Activated T-helper 1 cell treated with anti-CD3 and anti-CD28 coated beads, Interleukin-2, amount 50 U/mL, for 16 hours (primary cell): ENCODE measurements at places on chromosomes 6 and 20.
A peak's percentile ranks its signal among the peaks of the same experiment; 100 is the strongest.

GRCh38 chr6:39812853-39813533, 20.8 kb downstream of the DAAM2 start:
- no peak for DNase-seq

- DNase-seq = no peak
Measured at GRCh38 chr6:42431356-42431755, 20.4 kb downstream of the TRERF1 start.

- no peak for DNase-seq
Measured at GRCh38 chr6:68039641-68040311, 595.3 kb upstream of the ADGRB3 start.

DNA sequence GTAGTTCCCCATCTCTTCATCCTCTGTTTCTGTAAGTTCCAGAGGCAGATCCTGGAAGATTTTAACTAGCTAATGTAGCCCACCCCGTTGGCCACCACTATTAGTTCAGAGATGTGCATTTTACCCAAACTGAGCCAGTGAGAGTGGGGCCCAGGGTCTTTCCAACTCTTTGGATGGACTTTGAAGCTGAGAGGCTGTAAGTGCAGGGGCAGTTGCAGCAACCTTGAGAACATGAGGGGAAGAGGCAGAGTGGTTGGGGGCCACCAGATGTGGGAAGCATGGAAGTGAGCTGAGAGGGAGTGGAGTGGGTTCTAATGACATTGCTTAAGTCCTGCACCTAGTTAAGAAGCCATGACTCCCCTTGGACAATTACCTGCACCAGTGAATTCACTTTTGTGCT, 72.2 kb downstream of the CDH26 start:
- no peak for DNase-seq

DNA sequence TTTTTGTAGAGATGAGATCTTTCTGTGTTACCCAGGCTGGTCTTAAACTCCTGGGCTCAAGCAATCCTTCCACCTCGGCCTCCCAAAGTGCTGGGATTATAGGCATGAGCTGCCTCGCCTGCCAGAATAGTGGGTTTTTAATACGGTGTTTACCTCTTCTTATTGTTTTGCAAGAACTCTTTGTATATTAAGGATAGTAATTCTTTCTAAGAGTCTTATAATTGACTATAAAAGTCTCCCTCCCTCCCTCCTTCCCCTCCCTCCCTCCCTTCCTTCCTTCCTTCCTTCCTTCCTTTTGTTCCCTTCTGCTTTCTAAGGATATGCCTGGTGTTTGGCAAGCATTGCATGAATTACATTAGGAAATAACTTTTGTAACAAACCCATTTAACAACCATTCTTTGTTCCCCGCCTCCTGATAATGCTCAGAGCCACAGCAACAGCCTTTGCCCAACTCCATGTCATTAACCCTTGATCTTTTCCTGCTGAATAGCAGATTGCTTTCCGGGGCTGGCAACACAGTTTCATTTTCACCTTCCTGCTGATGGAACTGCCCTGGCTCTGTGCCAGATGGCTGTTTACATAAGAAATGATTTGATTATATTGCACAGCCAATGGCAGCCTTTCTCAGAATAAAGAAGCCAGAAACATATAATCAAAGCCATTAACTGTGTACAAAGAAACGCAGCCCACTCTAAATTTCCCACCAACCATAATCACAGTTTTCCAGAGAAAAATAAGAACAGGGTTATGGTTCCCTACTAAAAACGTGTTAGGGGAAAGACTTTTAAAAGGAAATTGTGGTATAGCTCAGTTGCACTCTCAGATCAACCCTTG, 143.7 kb upstream of the PTPN1 start:
- no peak for DNase-seq

DNA sequence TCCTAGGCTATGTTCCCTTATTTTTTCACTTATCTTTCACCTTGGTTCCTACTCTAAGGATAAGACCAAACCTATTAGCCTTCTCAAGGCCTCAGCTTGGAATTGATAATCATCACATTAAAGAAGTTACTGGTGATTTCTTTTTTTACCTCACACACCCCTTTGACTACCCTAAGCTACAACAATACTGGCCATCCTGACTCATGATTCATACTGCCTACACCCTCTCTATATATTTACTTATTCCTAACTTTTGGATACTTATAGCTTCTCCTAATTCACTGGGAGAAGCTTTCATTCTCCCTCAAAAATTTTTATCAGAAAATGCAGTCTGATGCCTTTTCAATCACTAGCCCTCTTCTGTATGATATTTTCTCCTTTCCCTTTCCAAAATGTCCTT, 256.1 kb downstream of the TBX18 start:
- no peak for DNase-seq

DNA sequence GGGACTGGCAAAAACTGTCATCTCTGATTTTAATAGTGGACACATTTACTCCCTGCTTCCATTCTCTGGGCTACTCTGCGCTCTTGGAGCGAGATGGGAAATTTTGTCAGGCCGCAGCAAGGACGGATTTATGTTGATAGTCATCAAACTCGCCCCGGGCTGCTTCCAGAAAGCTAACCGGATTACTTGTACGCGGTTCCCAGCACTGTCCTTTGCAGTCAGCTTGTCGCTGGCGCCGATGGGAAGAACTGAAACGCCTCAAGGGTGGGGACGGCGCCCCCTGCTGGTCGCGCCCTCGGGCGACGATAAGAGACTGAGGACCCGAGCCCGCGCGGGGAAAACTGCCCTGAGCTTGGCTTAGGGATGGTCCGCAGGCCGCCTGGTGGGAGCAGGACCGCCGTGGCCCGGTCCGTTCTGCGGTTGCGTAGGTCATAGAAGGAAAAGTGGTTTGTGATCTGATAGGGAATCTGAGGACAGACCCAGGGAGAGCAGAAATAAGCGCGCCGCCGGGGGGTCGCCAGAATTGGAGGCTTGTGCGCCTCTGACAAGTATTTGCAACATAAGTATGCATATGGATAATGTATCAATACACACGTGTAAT, 984 bp upstream of the ABT1 start:
- DNase-seq = peak; percentile 81

DNA sequence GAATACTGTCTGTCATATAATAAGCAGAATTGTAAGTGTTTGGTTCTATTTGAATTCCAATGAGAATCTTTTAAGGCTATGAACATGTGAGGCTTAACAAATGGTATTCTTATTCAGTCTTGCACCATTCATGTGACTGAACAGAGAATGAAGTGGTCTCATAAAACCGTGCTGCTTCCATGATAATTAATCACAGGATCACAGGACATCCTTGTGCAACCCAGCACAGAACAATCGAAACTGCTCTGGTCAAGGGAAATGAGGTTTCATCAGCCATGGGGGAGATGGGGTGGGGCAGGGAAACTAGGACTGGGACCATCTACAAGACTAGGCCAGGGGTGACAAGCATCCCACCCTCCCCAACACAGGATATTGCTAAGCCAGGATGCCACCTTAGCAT, 6.0 kb downstream of the PPIL6 start:
- DNase-seq = no peak

DNA sequence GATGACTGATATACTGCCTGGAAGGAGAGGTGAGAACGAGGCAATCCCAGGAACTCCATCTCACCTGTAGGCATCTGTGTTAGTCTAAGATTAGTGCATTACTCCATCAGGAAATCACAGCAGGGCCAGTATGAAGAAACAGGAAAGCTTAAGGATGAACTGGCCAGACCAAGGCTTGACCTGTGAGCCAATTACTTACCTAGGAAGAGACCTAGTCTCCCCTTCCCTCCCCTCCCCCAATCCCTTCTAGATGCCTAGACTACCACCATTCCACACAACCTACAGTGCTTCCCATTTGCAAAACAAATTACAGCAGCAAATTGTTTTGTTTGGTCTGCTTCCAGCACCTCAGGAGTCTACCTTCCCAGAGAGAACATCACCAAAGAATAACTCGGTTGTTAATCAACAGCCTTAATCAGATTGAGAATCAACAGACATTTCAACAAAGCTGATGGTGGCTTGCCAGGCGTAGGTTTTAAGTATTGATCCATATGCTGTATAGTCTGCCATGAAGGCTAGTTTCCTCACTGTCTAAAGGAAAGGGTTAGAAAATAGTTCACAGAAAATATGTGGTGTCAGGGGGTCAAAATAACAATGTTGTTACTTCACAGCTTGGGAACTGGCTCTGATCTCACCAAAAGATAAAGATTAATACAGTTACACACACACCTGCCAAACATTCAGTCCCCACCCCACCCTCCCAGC, 10.1 kb downstream of the PKHD1 start:
- DNase-seq = no peak

DNA sequence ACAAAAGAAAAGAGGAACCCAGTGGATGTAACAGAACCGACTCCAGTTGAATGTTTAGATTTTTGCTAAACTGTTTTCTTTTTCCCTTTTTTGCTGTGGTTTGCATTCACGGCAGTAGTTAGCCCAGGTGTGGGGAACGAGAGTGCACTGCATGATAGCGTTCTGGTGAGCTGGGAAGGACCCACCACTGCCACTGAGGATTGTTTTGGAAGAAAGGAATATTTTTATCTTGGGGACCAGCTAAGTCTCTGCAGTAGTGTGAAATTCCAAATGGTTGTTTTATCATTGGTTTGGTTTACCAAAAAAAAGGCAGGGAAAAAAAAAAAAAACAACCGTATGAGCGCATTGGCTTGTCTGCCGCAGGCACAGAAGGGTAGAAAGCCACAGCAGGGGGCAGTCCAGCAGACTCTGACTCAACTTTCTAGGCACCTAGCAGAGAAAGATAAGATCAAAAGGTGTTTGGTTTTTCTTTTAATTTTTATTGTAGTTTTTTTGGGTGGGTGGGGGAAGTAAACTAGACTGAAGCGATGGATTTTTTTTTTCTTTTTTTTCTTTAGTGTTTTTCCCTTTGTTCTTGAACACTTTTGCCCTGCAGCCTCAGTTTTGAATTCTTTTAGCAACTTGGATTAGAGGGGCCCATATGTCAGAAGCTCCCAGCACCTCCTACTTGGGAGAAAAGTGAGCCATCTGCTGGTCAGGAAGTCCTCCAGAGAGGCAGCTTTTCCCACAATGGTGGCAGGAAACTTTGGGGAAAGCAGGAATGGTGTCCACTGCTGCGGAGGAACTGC, 13.5 kb upstream of the RAB5IF start:
- DNase-seq = peak; percentile 33

DNA sequence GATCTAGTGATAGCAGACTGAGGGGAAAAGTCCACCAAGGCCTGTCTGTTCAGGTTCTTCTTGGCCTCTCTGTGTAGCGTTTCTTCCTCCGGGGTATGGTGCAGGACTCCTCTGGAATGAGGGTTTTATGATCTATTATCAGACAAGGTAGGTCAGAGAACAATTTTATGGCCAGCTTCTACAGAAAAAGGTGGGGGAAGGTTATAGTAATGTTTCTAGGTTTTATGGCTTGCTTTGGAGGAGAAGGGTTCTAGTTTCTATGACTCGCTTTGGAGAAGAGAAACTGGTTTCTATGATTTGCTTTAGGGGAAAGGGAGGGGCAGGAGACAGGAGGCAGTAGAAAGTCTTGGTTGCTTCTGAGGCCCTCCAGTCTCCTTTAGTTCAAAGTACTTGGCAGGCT, 144.8 kb upstream of the LAMA2 start:
- no peak for DNase-seq

- DNase-seq = no peak
Measured at GRCh38 chr20:3753098-3753497, 14.5 kb downstream of the ADISSP start.

GRCh38 chr6:104601721-104602120, 258.0 kb downstream of the HACE1 start:
- no peak for DNase-seq

DNA sequence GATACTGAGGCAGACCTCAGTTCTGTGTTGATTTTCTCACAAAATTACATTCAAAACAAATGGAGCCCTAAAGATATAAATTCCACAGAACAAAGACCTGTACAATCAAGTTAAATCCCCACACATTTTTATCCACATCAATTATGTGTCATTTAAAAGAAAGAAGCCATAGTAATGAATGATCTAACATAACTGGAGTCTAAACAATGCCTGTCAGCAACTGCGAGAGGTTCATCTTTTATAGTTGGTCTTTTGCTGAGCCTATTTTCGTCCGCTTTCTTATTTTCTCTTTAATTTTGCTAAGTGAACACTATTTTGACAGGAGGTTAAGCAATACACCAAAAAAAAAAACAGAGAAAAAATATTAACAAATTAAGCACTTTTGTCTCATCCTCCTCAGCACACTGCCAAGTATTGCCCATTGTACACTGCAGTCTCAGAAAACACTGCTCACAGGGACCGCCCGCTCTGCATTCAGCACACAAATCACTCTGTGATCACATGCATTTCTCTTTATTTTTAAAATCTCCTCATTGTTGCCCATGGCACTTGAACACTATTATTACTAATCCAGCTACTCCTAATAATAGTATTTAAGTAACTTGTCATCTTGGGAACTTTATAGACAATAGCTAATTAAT, 140.8 kb downstream of the BTBD9 start:
- DNase-seq = no peak

DNA sequence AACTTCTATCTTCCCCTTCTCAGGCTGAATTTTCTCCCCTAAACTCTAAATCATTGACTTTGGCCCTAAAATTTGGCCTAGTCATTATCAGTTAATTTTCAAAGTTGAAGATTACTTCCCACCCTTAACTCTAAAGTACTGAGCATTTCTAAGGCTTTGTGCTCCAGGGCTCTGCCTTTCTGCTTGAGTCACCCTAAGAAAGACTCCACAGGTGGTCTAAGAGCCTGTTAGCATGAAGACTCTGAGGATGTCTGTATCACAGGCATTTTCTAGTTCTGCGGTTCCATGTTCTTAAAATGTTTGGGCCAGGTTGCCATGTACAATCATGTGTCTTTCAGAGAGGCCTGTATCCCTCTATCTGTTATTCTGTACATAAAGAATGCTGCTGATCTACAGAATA, 808.1 kb upstream of the MANEA start:
- DNase-seq = no peak

GRCh38 chr6:141199074-141199473, 933.7 kb upstream of the GJE1 start:
- DNase-seq = no peak

GRCh38 chr6:112827793-112828192, 480.7 kb downstream of the RFPL4B start:
- no peak for DNase-seq

DNA sequence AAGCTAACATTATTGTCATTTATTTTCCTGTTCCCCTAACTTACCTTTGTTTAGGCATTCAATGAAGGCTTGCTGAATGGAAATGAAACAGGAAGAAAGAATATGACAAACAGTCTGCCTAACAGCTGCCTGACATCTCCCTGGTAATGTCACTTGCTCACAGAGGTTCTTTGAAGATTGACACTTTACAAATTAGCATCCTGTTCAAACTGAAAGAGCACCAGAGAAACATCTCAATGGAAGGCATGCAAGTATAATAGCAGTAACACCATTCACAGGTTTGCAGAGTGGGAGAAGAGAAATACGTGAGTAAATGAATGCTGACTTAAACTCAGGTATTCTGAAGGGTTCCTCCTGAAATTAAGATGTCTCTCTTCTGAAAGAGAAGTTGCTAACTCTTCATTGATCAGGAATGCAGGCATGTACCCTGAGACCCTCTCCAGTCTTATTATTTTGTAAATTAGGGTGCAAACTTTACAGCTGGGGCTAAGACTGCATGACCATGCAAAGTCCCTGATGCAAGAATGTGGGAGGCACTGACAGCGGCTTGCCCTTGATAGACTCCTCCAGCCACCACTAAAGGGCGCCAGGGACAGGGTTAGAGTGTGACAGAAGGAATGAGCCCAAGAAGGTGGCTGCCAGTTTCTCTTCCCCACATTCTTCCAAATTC, 1.3 kb upstream of the SMLR1 start:
- DNase-seq = no peak

- DNase-seq = peak; percentile 12
Measured at GRCh38 chr6:32664827-32665362, 1.6 kb downstream of the HLA-DQB1 start.
